Upper lobe of right lung (tissue), 1 donor: ENCODE measurements at places on chromosomes 11 and 22. TPM values are rescaled to one million over a fixed set of nuclear protein-coding genes. Genes with fewer than 3 reads are reported as not detected.

GRCh38 chr11:76161261-76161961, 44.9 kb downstream of the WNT11 start:
- no peak for DNase-seq

DNA sequence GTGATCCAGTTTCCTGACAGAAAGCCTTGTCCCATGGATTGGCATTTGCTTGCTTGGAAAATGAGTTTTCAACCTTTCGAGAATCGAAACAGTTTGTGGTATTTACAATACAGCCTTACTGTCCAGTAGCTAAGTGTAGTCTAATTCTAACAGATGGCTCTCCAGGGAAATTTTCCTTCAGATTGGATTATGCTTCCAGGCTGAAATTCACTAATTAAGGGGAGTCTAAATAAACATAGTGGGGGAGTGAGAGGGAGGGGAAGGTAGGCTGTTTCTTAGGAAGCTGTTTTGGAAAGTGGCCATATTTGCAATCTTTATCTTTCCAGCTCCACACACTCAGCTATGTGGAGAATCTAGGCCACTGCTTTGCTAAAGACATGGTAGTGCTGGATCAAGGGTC, 81.3 kb downstream of the SYT9 start:
- no peak for DNase-seq

DNA sequence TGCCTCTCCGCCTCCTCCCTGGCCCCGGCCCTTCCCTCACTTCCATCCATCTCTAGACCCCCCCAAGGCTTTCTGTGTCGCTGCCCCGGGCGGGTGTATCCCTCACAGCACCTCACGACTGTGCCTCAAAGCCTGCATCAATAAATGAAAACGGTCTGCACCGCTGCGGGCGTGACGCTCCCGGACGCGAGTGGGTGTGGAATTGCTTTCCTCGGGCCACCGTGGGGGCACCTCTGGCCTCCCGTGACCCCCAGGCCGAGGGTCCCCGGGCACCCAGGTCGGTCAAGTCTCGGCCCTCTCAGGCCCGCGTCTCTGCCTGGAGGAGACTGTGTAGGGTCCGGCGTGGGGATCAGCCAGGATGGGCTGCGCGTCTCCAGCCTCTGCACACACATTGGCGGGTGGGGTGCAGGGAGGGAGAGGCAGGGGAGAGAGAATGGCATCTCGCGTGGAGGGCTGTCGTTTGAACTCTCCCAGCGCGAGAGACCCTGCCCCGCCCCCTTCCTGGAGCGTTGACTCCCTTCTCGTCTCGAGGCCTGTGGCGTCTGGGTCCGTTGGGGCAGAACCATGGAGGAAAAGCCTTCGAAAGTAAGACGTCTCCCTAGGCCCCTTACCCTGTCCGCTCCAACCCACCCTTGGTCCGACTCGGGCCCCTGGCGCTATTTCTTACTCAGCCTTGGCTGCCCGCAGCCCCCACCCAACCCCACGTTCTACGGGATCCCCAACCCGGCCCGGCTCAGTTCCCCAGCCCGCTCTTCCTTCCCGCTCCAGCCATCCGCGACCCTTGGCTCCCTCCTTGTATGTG, at the start of gene CATSPERZ:
Gene CATSPERZ (plus strand): TSS at position 512 of the 802 bp plus-strand sequence. CDS start 53 bp downstream, at position 565.
- no peak for DNase-seq

DNA sequence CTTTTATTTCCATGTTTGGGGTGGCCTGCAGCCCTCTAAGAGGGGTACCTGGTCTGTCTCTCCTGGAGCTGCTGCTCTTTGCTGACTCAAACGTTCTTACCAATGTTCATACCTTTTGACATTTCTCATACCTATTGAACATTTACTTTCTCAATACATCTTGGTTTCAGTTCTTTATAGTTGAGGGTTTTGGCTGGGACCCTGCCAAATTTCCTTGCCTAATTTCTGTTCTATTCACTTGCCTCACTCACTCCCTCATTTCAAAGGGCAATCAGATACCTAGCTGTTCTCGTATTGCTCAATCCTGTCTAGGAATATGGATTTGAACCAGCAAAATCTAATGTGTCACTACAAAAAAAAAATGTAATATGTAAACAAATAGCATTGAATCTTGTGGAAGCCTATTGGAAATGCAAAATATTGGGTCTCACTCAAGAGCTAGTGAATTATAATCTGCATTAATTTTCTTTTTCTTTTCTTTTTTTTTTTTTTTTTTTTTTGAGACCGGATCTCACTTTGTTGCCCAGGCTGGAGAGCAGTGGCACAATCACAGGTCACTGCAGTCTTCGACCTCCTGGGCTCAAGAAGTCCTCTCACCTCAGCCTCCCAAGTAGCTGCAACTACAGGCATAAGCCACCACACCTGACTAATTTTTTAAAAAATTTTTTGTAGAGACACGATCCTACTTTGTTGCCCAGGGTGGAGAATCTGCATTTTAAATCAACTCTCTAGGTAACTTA, 7.5 kb downstream of the OR6M1 start:
- DNase-seq: no peak

DNA sequence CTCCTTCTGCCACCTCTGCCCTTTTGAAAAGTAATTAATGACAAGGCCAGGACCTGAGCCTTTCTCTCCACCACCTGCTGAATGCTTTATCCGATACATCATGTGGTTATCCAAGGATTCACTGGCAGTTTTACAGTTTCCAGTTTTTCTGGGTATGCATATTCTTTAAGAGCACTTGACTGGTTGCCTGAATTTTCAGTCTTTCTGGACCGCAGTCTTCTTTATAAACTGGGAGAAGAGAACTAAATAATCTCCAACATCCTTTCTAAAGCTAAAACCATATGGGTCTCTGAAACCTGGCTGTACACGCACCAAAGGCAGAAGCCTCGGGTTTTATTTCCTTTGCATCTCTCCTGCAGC, 65.1 kb downstream of the BTG4 start:
- no peak for DNase-seq

DNA sequence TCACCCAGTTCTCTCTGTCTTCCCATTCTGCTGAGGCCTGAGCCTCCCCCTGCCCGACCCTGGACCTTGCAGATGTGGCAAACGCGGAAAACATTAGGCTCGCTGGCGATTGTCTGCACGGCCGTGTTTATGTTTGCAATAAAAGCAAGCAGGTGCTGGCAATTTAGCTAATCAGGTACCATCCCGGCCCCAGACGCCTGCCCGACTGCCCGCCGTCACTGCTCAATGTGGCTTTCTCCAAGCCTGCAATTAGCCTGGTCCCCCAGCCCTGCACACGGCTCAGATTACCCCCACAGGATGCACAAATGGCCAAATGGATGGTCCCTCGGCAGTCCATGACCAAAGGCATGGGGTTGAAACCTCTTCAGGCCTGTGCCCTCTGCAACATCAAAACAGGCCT, 259.7 kb downstream of the MN1 start:
- DNase-seq: no peak

GRCh38 chr11:102240502-102240901, 76.8 kb upstream of the BIRC3 start:
- no peak for DNase-seq

- DNase-seq: no peak
These were observed 94.3 kb upstream of the BMAL1 start for GRCh38 chr11:13183094-13183825.

The PATE3 gene
- not detected for total RNA-seq

The PATE4 gene
- total RNA-seq: not detected
